T-helper 1 cell (primary cell): ENCODE measurements at places on chromosomes 7 and 10.

DNA sequence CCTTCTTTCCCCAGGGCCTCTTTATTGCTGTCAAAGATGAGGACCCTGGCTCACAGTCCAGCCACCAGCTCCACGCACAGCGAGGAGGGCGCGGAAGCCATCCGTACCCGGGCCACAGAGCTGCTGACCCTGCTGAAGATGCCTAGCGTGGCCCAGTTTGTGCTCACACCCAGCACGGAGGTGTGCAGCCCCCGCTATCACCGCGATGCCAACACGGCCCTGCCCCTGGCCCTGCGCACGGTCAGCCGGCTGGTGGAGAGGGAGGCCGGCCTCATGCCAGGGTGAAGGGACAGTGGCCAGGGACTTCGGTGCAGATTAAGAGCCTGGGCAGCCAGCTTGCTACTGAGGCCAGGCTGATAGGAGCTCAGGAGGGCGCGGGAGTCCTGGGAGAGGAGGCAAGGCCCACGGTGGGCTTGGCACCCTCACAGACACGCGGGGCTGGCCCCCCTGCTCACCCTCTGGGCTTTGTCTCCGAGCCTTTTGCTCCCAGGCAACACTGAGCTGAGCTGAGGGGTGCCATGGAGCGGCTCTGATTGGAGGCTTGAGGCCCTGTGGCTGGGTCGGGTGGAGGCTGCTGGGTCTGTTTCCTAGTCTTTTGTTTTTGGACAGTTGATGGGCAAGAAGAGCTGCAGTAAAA is 15.8 kb downstream of the AP5Z1 start:
- no peak for DNase-seq

- no peak for DNase-seq
Observed at GRCh38 chr10:21749788-21750187, 215.8 kb downstream of the MLLT10 start.

- DNase-seq = no peak
Observed at GRCh38 chr10:44998146-44998631, 2.5 kb upstream of the ZNF22 start.

DNA sequence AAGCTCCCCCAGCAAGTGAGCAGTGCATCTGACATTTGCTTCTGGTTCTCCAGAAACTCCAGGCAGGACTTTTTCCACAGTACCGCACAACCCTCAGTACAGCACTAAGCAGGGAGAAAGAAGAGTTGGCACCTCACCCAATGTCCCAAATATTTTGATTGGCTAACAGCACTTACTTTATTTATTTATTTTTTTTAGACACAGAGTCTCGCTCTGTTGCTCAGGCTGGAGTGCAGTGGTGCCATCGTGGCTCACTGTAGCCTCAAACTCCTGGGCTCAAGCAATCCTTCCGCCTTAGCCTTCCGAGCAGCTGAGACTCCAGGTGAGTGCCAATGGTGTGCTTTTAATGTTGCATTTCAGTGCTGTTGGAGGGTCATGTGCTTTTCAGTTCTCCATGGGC is 200.3 kb upstream of the ZMIZ1 start:
- no peak for DNase-seq

DNA sequence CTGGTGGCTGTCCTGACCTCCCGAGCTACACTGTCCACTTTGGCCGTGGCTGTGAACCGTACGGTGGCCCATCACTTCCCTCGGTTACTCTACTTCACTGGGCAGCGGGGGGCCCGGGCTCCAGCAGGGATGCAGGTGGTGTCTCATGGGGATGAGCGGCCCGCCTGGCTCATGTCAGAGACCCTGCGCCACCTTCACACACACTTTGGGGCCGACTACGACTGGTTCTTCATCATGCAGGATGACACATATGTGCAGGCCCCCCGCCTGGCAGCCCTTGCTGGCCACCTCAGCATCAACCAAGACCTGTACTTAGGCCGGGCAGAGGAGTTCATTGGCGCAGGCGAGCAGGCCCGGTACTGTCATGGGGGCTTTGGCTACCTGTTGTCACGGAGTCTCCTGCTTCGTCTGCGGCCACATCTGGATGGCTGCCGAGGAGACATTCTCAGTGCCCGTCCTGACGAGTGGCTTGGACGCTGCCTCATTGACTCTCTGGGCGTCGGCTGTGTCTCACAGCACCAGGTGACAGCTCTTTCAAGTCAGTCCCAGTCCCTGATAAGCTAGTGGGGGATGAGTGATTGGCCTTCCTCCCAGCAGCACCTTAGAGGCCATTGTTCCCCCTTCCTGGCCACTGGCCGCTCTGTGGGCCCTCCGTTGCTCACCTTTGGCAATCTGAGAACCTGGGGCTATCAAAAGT is 3.0 kb downstream of the CHPF2 start:
- DNase-seq = no peak

DNA sequence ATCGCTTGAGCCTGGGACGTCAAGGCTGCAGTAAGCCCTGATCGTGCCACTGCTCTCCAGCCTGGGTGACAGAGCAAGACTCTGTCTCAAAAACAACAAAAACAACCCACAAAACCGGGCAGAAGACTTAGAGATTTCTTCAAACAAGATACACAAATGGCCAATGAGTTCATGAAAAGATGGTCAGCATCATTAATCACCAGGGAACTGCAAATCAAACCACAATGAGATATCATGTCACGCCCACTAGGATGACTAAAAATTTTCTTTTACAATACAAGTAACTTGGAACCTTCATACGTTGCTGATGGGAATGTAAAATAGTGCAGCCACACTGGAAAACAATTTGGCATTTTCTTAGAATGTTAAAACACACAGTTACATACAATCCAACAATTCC is 77.3 kb upstream of the GRID1 start:
- no peak for DNase-seq

DNA sequence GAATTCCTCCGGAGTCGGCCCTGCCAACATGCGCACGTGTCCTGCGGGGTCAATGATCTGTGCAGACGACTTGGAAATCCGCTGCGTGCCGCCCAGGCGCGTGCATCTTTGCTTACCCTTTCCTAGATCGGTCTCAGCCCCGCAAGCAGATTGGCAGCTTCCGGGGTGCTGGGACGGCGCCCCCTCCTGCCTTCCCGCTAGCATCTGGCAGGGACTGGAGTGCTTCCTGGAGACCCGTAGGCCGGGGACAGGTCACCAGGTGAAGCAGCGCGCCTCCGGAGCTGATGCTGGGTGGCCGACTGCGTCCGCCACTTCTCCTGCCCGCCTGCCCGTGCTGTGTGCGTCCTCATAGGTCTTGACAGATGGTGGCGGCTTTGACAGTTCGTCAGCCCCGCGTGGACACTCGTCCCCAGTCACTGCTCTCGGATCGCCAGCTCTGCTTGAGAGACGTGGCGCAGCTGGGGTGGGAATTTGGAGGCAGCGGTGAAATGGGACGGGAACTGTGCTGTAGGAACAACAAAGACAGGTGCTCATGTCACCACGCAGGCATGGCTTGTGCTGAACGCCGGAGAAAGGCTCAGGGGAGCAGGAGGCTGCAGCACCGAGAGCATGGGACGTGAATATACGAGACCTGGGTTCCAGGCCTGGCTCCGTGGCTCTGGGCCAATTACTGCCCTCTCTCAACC is 21.9 kb upstream of the KCNK18 start:
- DNase-seq = no peak

DNA sequence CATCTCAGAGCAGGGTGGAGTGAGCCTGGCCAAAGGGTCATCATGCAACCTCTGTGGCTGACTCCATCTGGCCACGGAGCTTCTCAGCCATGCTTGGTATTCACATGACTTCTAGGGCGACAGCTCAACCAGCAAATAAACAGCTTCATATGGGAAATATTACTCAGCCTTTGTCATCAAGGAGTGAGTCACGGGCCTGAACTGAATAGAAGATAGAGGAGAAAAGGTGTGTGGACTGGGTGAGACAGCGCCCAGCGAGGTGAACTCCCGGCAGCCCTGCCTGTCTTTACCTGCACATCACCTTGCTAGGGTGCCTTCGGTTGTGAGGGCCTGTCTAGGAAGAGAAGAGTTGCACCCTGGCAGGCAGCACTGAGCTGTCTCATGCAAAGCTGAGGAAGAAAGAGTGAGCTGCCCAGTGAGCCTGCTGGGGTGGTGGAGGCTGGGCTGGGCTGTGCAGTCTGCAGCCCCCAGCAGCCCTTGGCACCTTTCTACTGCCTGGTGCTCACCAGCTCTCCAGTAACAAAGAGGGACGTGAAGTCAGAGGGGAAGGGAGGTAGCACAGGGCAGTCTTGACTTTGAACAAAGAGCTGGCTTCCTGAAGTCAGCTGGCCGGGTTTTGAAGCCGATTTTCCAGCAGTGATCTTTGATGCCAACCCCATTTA is 114.2 kb downstream of the EGFR start:
- no peak for DNase-seq

DNA sequence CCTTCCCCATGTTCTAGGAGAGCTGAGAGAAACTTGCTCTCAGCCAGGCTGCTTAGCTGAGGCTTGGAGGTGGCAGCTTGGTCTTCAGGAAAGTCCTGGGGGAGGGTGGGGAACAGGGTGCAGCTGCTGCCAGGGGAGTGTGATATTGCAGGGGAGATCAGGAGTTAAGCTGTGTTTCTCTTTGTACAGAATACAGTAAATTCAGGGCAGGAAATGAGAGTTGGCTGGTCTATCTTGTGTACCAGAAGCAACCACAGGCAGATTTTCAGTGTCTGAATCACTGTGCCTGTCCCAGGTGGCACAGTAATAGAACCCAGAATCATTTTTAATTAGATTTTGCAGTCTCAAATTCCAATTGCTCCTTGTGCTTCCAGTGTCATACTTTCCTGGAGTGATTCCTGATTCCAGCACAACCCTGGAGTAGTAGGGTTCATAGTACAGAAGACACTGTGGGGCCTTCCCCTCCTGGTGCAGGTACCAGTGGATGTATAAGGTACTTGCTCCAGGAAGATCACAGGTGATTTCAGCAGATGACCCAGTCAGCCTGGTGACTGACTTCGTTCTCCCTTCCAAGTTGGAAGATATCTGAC is 94.0 kb upstream of the TARP start:
- DNase-seq = no peak

DNA sequence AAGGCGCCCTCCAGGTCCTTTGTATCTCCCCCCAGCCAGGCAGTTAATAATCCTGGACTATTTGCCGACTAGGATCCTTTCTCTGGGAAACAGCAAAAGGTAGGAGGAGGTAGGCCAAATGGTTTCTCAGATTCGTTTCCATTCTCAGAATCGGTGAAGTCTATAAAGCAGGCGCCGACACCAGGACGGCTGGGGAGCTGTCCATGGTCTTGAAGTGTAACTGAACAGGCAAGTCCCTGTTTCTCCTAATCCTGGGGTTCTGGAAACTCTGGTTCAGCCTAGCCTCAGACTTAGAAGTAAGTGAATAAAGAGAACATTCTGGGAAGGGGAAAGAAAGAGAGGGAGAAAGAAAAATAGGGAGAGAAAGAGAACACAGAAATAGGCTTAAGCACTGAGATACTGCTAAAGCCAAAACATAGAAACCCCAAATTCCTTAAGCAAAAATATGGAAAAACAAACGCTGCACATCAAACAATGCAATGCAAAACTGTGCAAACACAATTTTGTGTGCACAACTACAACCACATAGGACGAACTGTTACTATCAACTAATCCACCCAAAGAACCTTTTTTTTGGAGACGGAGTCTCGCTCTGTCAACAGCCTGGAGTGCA is 11.1 kb upstream of the INA start:
- DNase-seq = no peak

- DNase-seq = no peak
Observed at GRCh38 chr7:102044984-102045673, 227.7 kb downstream of the CUX1 start.

DNA sequence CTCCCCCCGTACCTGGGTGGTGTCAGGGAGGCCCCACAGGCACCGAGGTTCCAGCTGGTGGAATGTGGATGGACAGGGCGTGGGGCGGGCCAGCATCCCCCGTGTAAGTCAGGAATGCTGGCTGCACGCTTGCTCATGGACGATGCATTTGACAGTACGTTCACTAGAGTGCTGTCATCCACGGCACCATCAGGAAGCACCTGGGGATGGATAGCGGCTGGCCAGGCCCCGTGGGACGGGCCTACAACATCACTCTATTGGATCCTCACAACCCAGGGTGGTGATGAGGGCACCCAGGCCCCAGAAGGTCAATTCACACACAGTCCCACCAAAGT is 63.6 kb downstream of the INSIG1 start:
- no peak for DNase-seq

DNA sequence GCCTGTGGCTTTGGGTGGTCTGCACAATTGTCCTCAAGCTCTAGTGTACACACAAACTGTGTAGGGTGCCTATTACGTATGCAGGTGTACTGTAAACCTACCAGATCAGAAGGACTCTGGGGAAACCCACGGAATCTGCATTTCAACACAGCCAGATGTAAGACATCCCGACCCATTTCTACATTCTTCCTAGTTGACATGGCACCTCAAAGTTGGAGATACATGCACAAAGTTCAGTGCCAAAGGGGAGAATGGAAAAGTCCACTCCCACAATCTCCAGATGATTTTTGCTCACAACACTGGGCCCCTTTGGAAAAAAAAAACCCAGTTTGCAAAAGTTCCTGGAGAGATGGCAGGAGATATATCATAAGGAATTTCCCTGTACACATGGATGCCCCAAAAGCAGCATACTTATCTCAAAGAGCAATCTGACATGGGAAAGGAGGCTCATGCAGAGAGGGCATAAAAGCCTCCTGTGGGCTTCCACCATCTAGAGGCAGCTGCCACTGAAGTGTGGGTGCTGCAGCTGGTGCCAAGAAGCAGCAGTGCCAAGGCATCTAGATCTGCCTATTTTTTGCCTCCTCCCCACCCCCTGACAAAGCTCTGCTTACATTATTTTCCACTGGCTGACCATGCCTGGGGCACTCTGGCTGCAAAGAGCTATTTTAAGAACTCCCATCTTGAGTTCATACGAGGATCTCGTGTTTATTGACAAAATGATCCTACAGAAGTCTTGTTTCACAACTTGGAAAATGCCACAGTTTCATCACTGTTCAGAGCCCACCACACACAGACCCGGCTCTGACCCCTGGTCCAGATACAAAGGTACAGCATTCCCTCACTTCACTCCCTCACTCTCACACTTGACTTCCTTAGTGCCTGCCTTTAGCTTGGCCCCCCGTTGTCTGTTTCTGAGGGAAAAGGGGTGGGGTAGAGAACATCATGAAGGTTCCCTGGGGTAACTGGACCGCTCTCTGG is 12.9 kb downstream of the TECTB start:
- DNase-seq = no peak

DNA sequence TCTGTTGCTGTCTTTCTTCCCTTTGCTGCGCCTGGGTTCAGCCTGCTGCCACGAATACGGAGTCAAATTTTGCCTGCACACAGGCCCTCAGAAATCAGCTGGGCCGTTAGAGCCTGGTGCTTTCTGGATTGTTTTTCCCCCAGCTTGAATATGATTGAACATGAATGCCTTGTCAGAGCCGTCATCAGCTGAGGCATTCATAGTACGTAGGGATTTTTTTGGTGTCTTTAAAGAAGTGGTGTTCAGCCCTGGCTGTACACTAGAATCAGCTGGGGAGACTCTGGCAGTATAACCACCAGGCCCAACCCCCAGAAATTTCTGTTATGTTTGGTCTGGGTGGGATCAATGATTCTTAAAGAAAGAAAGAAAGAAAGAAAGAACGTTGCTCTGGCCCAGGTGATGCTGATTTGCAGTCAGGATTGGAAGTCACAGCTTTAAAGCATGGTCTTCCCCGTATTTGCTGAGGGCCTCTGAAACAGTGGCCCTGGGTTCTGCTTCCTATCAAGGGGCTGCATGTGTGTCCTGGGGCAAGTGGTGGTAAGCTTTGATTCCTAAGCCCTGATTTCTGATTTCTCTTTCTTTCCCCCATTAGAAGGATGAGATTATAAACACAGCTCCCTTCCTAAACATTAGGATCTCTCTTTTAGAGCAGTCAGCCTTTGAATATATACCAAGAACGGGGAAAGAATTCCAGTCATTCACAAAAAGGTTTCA is 24.7 kb downstream of the NUB1 start:
- DNase-seq = no peak
